NCI-H226 (cell line): ENCODE measurements at places on chromosomes 3 and 15.

- no peak for DNase-seq
Measured at GRCh38 chr3:50374363-50375257, 15.3 kb upstream of the TMEM115 start.

DNA sequence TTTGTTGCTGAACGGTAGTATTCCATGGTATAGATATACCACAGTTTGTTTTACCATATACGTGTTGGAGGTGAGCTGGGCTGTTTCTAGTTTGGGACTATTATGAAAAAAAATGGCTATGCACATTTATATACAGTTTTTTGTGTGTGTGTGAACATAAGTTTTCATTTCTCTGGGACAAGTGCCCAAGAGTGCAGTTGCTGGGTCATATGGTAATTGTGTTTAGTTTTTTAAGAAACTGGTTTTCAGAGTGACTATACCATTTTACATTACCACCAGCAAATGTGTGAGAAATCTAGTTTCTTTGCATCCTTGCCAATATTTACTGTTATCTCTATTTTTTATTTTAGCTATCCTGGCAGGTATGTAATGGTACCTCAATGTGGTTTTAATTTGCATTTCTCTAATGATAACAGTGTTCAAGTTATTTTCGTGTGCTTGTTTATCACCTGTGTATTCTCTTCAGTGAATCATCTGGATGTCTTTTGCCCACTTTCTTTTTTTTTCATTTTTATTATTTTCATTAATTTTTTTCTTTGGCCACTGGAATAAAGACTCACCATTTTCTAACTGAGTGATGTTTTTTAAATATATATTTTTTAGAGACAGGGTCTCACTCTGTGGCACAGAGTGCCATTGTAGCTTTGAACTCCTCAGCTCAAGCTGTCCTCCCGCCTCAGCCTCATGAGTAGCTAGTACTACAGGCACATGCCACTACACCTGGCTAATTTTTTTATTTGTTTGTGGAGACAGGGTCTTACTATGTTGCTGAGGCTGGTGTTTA, 75.3 kb downstream of the ZNF609 start:
- no peak for DNase-seq

- no peak for DNase-seq
Measured at GRCh38 chr3:114900908-114901307, 246.2 kb downstream of the ZBTB20 start.

DNA sequence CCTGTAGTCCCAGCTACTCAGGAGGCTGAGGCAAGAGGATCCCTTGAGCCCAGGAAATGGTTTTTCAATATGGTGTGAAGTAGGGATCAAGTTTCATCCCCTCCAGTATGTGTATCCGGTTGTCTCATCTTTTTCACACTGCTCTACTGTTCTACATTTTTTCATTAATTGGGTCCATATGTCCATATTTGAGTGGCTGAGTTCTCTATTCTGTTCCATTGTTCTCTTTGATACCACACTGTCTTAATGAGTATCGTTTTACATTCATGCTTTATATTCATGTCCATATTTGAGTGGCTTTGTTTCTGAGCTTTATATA, 81.6 kb upstream of the LRRFIP2 start:
- DNase-seq = no peak

GRCh38 chr15:63504979-63505841, 817 bp downstream of the USP3 start:
- no peak for DNase-seq

GRCh38 chr3:130907966-130908365, 14.1 kb downstream of the ATP2C1 start:
- DNase-seq = no peak

DNA sequence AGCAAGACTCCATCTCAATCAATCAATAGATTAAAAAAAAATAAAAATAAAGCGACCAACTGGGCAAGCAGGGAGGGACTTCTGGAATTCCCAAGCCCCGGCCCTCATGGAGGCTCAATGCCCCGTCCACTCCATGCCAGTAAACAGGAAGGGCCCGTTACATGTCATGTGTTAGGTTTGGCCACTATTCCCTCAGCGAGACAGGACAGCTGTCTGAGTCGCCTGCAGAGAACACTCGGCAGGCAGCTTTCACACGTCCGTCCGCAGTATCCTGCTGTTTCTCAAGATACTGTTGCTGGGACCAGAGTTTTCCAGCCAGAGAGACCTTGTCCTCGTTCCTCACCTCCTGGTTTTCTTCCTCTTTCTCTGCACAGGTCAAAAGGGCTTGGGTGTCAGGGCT, 18.0 kb downstream of the TMEM44 start:
- DNase-seq = no peak

- no peak for DNase-seq
Measured at GRCh38 chr15:58980351-58980939, 7.0 kb upstream of the RNF111 start.

GRCh38 chr3:37287776-37288175, 113.4 kb upstream of the LRRFIP2 start:
- DNase-seq = no peak

- no peak for DNase-seq
Measured at GRCh38 chr15:36763685-36764084, 184.3 kb downstream of the CDIN1 start.

GRCh38 chr15:69181424-69181823, 21.0 kb downstream of the GLCE start:
- DNase-seq = no peak

GRCh38 chr3:125147491-125147820, 65.1 kb downstream of the SLC12A8 start:
- DNase-seq = no peak

DNA sequence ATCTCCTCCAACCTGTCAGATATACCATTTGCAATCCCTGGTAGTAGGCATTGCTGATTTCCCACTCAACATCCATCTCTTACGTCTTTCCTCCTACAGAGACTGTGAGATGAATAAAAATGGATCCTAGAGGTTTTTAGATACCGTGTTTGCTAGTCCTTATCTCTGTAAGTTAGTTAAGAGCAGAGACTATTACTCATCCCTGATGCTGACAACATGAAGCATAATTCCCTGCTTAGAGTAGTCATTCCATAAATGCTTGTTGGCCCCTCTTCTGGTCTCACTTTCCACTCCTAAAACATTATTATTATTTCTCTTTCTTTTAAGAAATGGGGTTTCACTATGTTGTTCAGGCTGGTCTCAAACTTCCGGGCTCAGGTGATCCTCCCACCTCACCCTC, 136.2 kb downstream of the RTP4 start:
- peak; percentile 71 for DNase-seq

GRCh38 chr3:127857333-127857732, 35.0 kb upstream of the MGLL start:
- DNase-seq = no peak
